Epithelial cell of prostate (primary cell): ENCODE measurements at places on chromosomes 1 and 21.

DNA sequence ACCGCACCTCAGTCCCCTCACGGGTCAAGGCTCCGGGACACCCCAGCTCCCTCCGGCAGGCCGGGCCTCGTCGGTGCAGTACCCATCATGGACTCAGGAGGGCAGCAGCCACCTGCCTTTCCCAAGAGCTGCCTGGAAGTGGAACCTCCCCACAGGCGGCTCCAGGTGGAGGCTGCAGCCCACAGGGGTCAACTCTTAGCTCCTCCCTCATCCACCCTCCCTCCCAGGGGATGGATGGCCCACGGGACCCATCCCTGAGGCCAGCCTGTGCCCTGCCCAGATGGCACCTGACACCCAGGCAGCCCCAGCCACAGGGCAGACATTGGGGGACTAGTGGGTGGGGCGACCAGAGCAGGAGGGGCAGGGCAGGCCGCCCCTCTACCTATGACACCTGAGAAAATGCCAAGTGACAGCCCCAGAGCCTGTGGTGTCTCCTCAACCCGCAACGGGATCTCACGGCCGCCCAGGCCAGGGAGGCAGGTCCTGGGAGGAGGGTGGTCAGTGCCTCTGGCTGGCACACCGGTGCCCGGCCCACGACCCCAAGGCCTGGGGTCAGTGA, 1.2 kb upstream of the ARHGEF16 start:
- DNase-seq = no peak

DNA sequence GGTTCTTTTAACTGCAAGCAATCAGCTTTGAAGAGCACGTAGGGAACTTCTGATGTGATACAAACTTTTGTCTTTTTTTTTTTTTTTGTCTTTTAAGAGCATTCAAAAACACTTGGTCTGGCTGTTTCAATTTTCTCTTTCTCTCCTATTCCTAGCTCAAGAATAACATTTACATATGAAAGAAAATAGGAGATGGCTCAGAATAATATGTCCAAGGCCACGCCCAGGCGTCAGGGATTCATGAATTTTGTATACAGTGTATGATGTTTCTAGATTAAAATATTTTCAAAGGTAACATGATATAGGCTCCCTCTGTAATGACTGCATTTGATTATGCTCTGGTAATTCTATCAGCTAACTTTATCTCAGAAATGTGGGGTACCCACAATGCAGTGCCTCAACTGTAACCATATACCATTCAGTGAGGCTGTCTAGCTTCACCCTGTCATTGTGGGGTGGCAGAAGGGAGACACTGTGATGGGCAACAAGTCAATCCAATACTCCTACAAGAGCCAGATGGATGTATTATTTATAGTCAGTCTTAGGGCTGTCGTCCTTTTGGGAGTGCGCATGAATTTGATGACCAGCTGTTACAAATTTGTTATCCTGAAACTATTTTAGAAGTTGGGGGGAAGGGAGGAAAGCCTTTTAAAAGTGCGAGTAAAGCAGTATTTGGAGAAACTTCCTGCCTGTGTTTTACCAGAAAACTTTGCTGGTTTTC, 1.5 kb upstream of the AKNAD1 start:
- no peak for DNase-seq

- DNase-seq = no peak
These were observed 139.4 kb upstream of the KIAA1614 start for GRCh38 chr1:180773210-180773865.

- no peak for DNase-seq
These were observed 22.2 kb downstream of the RUNX1 start for GRCh38 chr21:35026617-35027562.

DNA sequence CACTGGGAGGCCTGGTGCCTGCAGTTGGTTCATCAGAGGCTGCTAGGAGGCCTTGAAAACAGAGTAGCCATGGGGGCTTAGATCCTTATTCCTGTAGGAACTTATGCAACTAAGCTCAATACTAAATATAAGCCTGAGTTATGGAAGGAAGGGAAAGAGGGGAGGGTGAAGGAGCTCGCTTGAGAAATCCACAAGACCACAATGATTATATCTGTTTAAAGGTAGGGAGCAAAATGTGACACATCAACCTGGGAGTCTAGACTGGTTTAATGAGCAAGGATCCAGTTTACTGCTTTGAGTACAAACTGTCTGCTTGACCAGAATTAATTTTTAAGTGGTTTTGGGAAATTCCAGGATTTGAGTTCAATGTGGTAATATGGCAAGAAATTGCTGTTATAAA, 20.4 kb upstream of the ANGPTL7 start:
- DNase-seq = no peak

DNA sequence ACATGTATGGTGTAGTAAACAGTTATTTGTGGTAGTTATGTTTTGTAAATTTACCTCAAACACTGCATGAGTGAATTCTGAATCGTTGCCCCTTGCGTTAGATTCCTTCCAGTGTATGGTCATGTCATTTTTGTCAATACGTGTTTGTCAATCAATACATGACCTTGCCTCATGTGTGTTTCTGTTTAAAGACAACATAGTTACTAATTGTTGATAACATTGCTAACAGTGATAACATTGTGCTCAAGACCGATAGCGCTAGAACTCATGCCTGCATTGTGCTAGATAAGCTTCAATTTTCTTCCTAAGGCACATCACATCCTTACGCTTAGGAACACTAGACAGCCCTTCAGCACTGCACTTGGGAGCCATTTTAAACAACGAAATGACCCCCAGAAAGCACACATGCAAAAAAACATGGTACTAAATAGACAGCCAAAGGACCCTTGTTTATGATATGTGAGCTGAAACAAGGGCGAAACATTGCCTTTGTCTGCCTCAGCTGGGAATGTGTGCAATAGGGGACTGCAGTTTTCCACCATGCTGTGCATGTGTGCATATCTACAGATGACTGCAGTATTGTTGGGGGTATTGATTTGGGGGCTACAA, 37.3 kb downstream of the MRPS6 start:
- no peak for DNase-seq

DNA sequence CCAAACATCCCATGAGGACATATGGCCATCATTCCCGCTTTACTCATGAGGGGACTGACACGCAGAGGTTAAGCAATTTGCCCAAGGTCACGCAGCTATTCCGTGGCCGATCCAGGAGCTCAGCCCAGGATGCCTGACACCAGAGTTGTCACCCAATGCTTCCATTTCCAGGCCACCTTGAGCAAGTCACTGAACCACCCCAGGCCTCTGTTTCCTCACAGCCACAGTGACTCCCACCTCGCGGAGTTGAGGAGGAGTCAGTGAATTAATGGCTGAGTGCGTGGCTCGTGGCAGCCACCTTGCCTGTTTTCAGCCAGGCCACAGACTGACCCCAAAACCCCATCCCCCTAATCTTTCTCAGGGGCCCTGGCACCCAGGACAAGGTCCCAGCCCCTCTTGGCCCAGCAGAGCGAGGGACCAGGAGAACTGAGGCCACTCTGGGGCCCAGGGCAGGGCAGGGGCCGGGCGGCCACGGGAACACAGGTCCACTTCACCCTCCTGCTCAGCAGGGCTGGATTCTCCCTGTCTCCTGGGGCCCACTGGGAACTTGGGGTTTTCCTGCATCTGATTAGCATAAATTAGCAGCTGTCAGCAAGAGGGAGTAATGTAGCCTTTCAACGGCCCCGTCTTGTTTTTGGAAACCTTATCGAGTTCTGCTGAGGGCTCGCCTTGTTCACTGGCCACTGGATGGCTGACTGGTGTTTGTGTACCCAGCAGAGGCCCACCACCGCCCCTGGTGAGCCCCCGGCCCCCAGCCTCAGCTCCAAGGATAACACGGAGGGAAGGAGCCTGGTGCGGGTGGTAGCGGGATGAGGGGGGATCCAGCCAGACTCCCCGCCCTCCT, 19.7 kb upstream of the LAPTM5 start:
- DNase-seq = no peak

- no peak for DNase-seq
These were observed 3.2 kb downstream of the ANGPTL1 start for GRCh38 chr1:178867670-178868069.

DNA sequence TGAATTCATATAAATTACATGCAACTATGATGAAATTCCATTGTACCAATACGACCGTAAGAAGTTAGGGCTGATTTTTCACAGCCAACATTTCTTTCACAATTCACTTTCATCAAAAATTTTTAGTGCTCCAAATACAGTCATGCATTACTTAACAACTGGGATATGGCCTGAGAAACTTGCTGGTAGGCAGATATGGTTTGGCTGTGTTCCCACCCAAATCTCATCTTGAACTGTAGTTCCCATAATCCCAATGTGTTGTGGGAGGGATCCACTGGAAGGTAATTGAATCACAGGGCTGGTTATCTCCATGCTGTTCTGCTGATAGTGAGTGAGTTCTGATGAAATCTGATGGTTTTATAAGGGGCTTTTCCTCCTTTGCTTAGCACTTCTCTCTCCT, 244.4 kb downstream of the AKT3 start:
- DNase-seq = no peak

DNA sequence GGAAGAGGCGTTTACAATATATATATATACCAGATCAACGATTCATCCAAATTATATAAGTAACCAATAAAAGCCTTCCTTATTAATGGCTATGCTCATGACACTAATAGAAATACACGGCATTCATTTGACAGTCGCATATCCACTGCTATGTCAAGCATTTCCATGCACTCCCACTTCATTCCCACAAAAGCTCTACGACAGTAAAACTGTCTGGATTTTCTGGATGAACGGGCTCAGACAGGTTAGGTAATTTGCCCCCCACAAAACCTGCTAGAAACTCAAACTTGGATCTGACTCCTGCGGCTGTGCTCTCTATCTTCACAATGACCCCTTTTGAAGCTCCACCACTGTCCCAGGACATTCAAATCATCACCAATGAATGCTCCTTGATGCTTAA, 11.4 kb downstream of the DNAJC11 start:
- DNase-seq = no peak

- DNase-seq = no peak
These were observed 53.6 kb upstream of the ARTN start for GRCh38 chr1:43879996-43880395.

DNA sequence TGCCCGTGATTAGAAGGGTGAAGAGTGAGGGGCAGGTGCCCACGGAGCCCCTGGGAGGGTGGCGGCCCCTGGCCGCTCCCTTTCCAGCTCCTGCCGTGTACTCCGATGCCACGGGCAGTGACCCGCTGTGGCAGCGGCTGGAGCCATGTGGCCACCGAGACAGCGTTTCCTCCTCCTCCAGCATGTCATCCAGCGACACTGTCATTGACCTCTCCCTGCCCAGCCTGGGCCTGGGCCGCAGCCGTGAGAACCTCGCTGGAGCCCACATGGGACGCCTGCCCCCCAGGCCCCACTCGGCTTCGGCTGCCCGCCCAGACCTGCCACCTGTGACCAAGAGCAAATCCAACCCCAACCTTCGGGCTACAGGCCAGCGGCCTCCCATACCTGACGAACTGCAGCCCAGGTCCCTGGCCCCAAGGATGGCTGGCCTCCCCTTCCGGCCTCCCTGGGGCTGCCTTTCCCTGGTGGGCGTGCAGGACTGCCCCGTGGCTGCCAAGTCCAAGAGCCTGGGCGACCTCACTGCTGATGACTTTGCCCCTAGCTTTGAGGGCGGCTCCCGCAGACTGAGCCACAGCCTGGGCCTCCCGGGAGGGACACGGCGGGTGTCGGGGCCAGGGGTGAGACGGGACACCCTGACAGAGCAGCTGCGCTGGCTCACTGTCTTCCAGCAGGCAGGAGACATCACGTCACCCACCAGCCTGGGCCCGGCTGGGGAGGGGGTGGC, 22.0 kb downstream of the PANK4 start:
- DNase-seq = no peak

DNA sequence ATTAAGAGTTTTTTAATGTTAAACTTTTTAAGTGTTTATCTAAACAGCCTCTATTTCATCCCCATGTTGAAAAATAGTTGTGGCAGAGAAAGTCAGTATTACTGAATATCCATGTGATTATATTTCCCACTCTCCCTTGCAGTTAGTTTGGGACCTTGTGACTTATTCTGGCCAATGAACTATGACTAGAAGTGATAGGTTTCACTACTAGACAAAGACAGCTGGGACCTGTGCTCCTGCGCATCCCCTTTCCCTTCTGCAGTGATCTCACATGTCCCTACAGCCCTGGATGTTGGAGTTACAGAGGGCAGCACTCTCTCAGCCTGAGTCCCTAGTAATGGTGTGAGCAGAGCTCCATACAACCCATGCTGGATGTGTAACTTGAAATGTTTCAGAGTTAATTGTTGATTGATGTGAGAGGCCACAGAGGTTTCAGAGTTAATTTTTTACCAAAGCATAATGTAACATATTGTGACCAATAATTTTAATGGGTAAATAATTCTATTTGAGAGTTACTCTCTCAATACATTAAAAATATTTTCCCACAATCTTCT, 18.7 kb upstream of the SAMD13 start:
- no peak for DNase-seq

DNA sequence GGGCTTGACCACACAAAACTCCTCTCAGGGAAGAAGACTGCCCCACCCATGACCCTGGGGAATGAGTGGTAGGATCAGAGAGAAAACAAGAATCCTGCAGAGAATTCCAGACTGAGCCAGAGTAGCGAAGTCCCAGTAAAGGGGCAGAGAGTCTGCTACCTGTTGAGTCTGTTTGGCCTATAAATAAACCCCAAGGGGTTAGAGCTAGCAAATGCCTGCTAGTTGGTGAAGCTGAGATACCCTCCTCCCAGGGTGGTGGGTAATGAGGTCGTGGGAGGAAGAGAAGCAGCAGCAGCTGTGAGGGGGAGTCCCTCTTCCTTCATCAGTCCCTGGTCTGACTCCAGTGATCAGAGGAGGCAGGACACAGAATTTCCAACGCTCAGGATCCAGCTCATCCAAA, 2.5 kb downstream of the TRAF3IP3 start:
- DNase-seq = no peak

DNA sequence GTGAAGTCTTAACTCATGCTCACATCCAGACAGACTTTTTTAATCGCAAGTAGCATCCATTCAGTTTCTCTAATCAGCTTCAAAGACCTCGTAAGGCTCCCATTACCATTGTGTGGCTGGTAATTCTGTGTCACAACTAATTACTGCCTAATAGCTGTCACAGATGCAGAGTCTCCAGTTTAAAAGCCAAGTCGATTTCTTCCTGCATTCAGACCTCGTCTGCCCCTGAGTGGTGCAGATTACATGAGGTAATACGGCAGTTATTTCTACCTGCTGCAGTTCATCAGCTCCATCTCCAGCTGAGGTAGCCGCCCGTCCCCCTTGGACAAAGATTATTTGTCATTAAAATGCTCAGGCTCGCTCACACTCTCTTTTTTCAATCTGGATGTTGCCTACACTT, 34.4 kb upstream of the OLIG2 start:
- DNase-seq = no peak

DNA sequence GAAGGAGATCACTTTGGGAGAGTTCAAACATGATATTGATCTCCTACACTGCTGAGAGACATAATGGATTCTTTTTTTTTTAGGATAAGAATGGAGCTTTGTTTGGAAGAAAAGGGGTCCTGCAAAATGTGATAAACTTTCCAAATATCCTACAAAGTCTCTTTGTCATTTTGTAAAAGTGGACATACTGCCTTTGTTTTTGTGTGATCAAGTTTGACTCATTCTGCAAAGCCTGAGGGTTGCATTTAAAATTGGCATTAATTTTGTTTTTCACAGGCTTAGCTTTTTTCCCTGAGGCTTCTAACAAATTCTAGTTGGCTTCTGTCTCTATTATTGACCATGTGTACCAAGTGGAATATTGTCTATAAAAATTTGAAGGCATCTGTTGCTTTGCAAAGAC, 113.2 kb downstream of the AK5 start:
- DNase-seq = no peak
